ENCODE measurements at places on chromosomes 2 and 18.

DNA sequence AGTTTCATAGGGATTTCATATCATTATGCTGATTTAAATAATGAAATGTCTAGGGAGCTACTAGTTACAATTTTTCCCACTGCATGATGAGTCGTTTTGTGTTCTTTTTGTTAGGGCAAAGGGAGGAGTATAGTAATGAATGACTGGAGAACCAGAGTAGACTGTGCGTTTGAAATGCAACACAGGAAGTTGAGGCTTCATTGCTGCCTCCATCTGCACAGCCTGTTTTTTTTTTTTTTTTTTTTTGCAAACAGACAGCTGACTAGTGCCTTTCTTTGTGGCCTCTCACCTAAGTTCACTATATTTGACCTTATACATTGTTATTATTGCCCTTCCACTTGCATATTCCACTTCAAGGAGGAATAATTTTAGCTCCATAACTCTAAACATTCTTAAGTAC, 286.7 kb upstream of the LRRTM1 start:
- no peak for DNase-seq

GRCh38 chr2:193583638-193584400, 1389.1 kb upstream of the TMEFF2 start:
- DNase-seq = no peak

DNA sequence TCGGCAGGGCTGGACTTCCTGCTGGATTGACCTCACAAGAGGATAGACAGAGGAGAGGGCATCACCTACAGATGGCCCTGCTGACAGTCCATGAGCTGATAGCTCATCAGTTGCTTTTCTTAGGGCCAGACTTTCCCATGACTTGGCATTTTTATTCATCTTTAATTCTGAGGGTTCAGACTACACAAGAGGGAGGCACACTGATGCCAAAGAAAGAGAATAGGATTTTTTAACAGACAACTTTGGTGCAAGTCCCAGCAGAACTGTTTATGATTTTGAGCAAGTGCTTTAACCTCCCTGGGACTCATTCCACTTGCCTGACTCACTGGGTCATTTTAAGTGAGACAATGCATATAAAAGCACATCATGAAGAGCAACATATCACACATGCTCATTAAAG, 299.2 kb downstream of the INSIG2 start:
- no peak for DNase-seq

DNA sequence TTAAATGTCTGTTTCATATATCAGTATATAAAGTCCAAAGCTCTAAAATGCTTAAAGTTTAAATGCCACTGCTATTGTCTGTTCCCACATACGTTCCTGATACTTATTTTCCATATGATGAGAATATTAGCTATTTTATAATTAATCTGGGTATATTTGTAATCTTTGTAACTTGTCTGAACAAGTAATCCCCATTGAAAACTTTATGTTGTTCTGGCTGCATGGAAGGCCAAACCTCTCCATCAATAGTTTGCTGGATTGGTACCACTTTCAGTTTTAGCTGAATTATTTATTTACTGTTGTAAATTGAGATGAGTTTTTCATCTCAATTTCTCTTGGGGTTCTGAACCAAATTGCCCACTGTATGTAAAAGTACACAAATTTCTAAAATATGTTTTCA, 1.5 kb downstream of the MBD5 start:
- DNase-seq = no peak

- DNase-seq = no peak
These were observed 12.5 kb downstream of the SDC1 start for GRCh38 chr2:20212459-20212870.

- no peak for DNase-seq
These were observed 44.1 kb downstream of the TMEM163 start for GRCh38 chr2:134674687-134675086.

- DNase-seq = no peak
These were observed 130.6 kb downstream of the CLIP4 start for GRCh38 chr2:29245742-29246382.

- DNase-seq = no peak
These were observed 99.1 kb downstream of the GREB1L start for GRCh38 chr18:21341141-21341540.

DNA sequence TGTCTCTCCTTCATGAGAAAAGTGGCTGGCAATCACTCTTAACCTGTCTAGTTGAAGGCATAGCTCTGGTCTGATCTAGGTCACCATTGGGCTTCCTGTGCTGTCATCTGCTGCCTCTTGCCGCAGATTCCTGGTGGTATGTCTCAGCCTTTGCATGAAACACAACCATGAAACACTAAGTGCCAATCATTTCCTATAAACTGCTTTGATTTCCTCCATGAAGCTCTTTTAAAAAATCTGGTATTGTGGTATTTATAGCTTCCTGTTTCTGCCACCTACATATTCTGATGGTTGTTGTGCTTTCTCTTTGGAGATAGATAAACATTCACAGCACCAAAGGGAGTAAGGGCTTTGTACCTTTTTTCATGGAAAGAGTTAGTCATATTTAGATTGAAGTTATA, 120.0 kb upstream of the EPC2 start:
- DNase-seq = no peak

- no peak for DNase-seq
These were observed 104.0 kb downstream of the PTPRM start for GRCh38 chr18:7671105-7671504.

DNA sequence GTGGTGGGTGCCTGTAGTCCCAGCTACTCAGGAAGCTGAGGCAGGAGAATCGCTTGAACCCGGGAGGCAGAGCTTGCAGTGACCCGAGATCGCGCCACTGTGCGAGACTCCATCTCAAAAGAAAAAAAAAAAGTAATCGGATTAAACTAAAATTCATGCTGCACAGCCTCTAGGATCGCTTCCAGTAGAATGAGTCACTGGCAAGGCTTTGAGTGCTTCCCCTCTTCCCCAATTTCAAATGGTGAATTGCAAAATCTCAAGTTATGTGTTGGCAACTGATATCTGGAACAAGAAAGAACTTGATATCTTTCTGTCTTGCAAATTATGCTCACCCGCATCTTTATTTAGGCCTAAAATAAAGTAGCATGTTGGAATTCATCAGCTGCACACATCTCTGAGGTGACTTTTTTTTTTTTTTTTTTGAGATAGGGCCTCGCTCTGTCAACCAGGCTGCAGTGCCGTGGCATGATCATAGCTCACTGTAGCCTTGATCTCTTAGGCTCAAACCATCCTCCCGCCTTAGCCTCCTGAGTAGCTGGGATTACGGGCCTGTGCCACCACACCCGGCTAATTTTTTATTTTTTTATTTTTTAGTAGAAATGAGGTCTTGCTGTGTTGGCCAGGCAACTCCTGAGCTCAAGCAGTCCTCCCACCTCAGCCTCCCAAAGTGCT, 12.7 kb downstream of the TTC39C start:
- DNase-seq = no peak

- DNase-seq = no peak
These were observed 87.5 kb upstream of the CCBE1 start for GRCh38 chr18:59784694-59785093.

GRCh38 chr18:50924372-50924771, 43.5 kb upstream of the ELAC1 start:
- DNase-seq = no peak

- no peak for DNase-seq
These were observed 34.8 kb upstream of the ITGAV start for GRCh38 chr2:186554850-186555671.

- DNase-seq = no peak
These were observed 1262.5 kb upstream of the CDH2 start for GRCh38 chr18:29439398-29439797.

DNA sequence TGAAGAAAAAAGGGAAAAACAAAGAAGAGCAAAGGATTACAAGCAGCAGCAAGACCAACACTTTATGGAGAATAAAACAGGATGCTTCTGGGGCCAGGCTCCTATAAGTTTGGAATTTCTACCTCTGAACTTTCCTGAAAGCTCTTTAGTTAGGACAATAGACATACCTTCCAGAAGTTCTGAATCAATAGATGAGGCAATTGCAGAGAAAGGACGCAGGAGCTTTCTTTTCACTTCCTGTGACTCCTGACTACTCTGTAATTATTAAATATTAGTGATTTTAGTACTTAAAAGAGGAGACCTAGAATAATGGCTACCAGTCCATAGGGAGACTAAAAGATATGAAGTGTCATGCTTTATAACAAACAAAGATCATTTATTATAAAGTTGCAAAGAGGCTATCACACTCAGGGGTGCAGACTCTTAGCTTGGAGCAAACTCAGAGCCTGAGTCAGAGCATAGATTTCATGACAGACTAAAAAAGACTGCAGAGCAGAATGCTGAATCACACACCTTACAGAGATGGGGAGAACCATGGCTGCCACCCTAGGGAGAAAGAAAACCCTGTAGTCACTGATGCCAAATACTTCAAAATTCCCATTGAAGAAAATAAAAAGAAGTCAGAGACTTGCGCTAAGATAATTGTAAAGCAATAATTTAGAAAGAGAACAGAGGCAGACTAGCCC, 52.5 kb upstream of the FAM136A start:
- no peak for DNase-seq

- DNase-seq = no peak
These were observed 81.0 kb downstream of the TAF4B start for GRCh38 chr18:26307161-26307773.

- no peak for DNase-seq
These were observed 373.0 kb downstream of the CDH2 start for GRCh38 chr18:27803957-27804356.

DNA sequence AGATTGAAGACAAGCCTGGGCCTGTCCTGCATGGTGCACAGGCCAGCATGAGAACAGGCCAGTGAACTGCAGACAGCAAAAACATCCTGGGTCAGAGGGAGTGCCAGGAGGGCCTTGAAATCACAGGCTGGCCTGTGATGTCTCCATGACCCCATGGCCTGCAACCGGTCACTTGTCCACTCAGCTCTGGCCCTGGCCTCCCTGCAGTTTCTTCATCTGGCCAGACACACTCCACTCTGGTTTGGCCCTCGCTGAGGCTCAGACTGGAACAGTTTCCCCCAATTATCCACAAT, 12.6 kb downstream of the CYRIA start:
- no peak for DNase-seq

GRCh38 chr2:32235315-32235714, 29.4 kb downstream of the NLRC4 start:
- no peak for DNase-seq

DNA sequence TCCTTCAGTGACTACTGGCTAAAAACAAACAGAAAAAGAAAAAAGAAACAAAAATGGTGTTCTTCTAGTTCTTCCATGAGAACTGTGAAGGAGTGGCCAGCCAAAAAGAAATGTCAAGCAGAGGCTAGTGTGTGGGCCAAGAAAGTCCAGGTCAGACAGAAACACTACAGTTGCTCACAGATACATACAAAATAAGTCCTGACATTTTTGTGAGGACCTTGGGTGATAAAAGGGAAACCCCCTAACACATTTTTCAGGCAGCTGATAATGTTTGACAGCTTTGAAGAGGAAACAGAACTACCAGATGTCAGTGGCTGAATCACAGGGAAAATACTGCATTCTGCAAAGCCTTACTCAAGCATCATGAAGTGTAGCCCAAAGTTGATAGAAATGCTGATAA, 28.1 kb downstream of the ARHGAP25 start:
- DNase-seq = no peak

- no peak for DNase-seq
These were observed 37.7 kb upstream of the FSIP2 start for GRCh38 chr2:185700883-185701282.

DNA sequence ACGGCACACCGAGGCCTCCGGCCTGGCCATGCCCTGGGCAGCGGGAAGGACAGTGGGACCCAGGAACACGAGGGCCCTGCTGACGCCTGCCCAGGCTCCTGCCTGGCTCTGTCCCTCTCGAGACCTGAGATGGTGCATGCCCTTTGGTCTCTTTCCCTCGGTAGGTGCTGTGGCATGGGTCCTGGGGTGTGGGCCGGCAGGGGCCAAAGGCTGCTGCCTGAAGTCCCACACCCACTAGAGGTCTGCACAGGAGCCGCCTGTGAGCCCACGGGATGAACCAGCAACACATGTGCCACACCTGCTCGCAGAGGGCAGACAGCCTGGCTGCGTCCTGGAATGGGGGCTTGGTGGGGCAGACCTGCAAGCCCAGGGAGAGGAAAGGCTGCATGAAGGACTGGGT, 73.3 kb downstream of the NDUFA10 start:
- no peak for DNase-seq

DNA sequence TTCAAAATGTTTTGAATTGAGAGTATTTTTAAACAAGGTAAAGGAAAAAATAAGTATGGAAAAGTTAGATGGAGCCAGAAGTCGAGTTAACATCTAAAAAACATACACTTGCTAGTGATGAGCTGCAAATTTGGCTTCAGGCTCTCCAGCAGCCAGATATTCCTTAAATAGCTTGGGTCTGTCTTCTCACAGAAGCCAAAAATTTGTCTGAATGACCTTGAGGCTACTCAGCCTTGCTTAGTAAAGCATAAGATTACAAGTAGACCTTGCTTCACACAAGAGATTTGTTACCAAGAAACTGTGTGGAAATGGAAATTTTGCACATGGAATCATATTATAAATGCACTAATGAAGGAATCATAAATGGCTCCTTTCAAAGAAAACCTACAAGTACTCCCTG, 40.8 kb upstream of the GRB14 start:
- DNase-seq = no peak

DNA sequence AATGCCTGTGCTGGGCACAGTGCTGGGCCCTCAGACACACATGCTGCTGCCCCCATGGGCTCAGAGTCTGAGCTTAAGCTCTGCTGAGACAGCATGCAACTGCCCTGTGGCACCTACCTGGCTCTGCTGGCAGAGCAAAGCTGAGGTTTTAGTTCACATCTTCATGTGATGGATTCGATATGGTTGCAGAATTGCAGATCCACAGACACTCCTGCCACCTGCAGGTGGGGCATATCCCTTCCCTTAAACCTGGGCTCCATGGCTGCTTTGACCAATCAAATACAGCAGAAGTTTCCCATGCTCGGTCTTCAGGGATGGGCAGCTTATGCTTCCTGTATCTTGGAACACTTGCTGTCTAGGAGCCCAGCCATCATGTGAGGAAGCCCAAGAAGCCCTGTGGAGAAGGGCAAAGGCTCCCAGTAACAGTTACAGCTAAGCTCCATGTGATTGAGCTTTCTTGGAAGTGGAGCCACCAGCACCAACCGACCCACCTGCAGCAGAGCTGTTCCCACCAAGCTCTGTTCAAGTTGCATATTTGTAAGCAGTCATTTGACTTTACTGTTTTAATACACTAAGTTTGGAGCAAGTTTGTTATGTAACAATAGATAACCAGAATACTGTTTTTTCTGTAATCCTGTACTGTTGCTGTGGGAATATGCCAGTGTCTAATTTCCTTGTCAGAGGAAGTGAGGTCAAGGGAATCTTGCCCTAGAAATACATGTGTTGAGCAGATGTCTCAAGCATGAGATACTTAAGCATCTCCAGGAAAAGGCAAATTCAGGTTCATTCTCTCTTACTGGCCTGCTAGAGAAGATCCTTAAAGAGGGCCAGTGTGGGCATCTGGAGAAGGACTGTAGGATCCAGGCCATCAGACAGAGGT, 79.3 kb downstream of the SH3RF3 start:
- DNase-seq = no peak

- no peak for DNase-seq
These were observed 11.3 kb downstream of the GLS start for GRCh38 chr2:190891889-190892288.

- DNase-seq = no peak
These were observed 78.0 kb downstream of the MYO3B start for GRCh38 chr2:170255971-170256370.

GRCh38 chr18:53864770-53865169, 359.7 kb downstream of the MBD2 start:
- DNase-seq = no peak

- DNase-seq = no peak
These were observed 6.8 kb upstream of the SNED1 start for GRCh38 chr2:240991378-240992263.

GRCh38 chr2:33620-34019, 12.7 kb downstream of the FAM110C start:
- peak; percentile 35 for DNase-seq

Data from activated T-helper 1 cell treated with anti-CD3 and anti-CD28 coated beads, Interleukin-2, amount 50 U/mL, for 16 hours (primary cell).